ENCODE measurements at places on chromosomes 6 and 20.

- H3K27me3 ChIP-seq = no peaks in the 10 kb centered on the region
- no peaks in the 10 kb centered on the region for H3K4me1 ChIP-seq
- no peak for DNase-seq
- no peaks in the 10 kb centered on the region for H3K36me3 ChIP-seq
- no peak overlapping the region for H3K27ac ChIP-seq
Measured at GRCh38 chr6:112842330-112842685, 495.2 kb downstream of the RFPL4B start.

- no peaks in the 10 kb centered on the region for H3K36me3 ChIP-seq
- peak; percentile 41 for DNase-seq
- H3K4me3 ChIP-seq = peak overlapping the region; percentile 41
- H3K4me1 ChIP-seq = peaks cover 8% of the 10 kb centered on the region
Measured at GRCh38 chr6:35139924-35140638, 1.1 kb downstream of the TCP11 start.

DNA sequence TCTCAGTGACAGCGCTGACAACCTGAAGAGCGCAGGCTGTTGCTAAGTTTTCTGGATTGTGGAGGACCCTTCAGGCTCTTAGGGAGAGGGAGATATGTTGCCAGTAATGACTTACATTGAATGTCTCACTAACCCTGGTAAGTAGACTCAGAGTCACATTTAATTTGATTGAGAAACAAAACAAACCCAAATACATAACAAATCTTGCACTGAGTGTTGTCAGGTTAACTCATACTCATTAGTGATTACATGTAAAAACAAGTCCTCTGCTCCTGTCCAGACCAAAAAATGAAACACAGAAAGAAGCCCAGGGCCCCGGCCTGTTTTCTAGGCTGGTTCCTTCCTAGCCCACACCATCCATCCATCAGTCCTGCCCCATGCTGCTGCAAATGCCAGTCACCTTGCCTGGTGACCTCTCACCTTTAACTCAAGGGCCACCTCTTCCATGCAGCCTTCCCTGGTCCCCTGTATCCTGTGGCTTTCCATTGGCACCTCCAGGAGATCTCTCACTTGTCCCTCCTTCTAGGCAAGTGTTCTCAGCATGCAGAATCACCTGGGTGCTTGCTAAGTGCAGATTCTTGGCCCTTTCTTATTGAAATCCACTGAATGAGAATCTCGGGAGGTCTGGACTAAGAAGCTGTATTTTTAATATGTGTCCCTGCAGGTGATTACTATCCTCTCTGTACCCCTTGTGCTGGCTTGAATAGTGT, 34.7 kb upstream of the ERVFRD-1 start:
- H3K27me3 ChIP-seq = no peaks in the 10 kb centered on the region
- H3K27ac ChIP-seq = no peak overlapping the region
- no peak overlapping the region for H3K4me3 ChIP-seq
- DNase-seq = no peak
- H3K4me1 ChIP-seq = peaks cover 3% of the 10 kb centered on the region
- no peaks in the 10 kb centered on the region for H3K36me3 ChIP-seq

DNA sequence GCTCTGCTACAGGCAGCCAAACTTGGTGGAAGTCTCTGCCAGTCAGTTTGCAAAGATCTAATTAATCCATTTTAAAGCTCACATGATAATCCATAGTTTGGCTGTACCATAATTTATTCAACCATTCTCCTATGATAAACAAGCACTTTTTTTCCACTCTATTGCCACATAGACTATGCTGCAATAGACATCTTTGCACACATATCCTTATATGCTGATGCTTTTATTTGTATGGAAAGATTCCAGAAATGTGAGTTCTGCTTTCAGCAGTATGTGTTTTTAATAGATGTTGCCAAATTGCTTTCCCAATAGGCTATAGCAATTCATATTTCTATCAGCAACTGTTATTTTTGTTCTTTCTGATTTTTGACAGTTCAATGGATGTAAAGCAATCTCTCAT, 628.0 kb downstream of the KIF16B start:
- no peaks in the 10 kb centered on the region for H3K4me1 ChIP-seq
- no peak for DNase-seq
- no peak overlapping the region for H3K4me3 ChIP-seq
- no peak overlapping the region for H3K27ac ChIP-seq

DNA sequence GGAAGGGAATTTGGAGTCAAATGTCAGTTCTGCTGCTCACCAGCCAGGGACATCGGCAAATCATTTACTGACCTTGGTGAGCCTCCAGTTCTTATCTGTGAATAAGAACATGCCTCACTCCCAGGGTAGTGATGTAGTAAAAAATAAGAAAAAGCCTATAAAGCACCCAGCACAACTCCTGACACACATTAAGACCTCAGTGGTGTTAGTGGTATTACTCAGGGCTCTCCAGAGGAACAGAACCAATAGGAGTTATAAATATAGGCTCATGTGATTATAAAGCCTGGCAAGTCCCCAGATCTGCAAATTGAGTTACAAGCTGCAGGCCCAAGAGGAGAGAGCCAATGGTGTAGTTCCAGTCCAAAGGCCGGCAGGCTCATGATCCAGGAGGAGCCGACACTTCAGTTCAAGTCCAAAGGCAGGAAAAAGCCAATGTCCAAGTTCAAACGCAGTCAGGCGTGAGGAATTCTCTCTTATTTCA, 71.3 kb upstream of the EYA2 start:
- DNase-seq = no peak
- peaks cover 29% of the 10 kb centered on the region for H3K27me3 ChIP-seq
- no peak overlapping the region for H3K27ac ChIP-seq
- H3K4me1 ChIP-seq = no peaks in the 10 kb centered on the region

GRCh38 chr20:3465301-3465700, 5.5 kb upstream of the ATRN start:
- H3K27me3 ChIP-seq = no peaks in the 10 kb centered on the region
- H3K36me3 ChIP-seq = no peaks in the 10 kb centered on the region
- no peak overlapping the region for H3K27ac ChIP-seq
- no peak for DNase-seq
- H3K4me3 ChIP-seq = no peak overlapping the region

DNA sequence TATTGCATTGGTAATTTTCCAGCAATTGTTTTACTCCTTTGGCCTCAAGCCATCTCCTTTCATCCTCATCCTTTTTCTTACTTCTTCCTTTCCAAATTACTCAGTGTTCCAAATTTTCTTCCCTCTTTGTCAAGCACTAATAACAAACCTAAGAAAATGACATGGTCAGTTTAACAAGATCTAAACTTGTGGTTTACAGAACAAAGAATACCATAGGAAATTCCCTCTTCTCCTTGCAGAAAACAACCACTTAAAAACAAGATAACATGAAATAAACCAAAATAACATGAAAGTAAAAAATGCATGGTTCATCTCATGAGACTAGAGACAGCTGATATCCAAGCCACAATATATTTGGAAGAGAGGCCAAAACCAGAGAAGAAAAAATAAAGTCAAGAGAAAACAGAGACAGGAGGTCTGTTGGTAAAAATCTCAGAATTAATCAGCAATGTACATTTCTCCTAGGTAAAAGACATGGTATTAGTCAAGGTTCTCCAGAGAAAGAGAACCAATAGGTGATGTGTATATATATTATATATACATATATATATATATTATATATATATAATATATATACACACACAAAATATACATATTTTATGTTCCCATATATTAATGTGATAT, 51.0 kb upstream of the SENP6 start:
- no peak overlapping the region for H3K4me3 ChIP-seq
- DNase-seq = no peak
- peaks cover 3% of the 10 kb centered on the region for H3K4me1 ChIP-seq
- no peak overlapping the region for H3K27ac ChIP-seq
- peaks cover 3% of the 10 kb centered on the region for H3K27me3 ChIP-seq
- no peaks in the 10 kb centered on the region for H3K36me3 ChIP-seq

Data from activated naive CD8-positive, alpha-beta T cell treated with anti-CD3 and anti-CD28 coated beads for 36 hours (primary cell).